Germinal center (tissue), 1 donor: ENCODE measurements at places on chromosomes 5 and 9.

GRCh38 chr9:87710443-87710842 is 15.5 kb upstream of the CTSL start:
- no peak for DNase-seq

DNA sequence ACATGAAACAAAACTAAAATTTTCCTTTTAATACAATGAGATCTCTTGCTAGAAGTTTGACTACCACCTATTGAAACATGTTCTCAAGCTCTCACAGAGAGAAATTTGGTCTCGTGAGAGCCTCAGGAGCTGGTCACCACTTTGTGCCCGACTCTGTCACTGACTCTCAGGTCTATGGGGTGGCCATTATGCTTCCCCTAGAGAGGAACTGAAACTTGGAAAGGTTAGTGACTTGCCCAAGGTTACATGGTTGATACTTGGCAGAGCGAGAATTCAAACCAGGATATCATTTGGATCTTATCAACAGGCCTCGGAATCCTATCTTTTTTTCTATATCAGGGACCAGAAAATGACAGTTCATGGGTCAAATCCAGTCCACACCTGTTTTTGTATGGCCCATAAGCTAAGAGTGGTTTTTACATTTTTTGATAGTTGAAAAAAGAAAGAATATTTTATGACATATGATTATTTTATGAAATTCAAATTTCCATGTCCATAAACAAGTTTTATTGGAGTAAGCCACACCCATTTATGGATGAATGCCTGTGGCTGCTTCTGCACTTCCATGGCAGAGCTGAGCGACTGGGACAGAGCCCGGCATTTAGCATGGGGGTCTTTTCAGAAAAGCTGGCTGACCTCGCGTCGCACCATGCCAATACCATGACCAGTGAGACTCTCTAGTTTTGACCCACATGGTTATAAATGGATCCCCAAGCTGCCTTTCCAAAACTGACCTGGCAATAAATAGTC is 44.8 kb upstream of the EQTN start:
- DNase-seq = no peak

GRCh38 chr9:18477719-18478118 is 3.8 kb downstream of the ADAMTSL1 start:
- no peak for DNase-seq

DNA sequence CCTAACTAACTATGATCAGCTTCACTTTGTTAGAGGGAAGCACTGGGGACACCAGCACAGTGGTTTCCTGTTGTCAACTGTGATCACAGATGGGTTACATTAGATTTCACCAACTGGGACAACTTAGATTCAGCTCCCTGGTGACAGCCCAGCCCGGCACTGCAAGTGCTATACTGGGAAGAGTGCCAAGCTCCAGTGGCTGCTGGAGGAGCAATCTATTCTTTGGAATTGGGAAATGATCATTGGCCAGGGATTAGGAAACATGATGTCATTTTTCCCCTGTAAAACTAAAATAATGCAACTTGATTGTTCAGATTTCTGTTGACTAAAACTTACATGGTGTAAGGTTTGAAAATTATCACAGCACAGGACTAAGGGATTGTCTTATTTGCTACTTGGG is 33.2 kb downstream of the PTGR1 start:
- no peak for DNase-seq

DNA sequence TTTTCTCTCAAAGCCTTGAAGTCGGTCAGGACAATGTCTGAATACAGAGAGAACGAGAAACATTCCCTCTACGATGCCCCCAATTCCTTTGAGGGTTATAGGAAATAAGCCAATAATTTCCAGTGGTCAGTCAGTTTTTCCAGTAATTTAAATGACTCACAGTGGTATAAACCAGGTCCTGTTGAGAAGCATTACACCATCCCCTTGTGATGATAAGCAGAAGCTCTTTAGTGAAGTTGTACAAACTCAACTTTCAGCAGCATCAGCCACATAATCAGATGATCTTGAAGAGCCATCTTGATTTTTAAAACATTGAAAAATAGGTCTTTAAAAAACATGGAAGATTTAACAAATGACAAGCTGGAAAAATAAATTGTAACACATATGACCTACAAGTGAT is 173.9 kb upstream of the ZNF462 start:
- no peak for DNase-seq

DNA sequence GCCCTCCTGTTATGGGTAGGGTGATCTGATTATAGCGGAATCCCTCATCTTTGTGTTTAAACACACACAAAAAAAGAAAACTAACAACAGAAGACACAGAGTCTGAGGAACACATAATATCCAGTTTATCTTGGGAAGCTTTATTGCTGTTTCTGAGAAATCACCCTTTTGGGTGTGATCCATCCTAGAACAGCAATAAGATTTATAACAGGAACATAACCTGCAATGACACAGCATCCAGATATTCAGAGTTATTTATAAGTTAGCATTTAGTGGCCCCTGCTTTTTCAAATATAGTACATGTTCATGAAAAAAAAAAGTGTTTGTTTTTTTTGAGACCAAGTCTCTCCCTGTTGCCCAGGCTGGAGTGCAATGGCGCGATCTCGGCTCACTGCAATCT is 79.9 kb downstream of the RFK start:
- no peak for DNase-seq
